ENCODE measurements at places on chromosomes 3 and 15.

DNA sequence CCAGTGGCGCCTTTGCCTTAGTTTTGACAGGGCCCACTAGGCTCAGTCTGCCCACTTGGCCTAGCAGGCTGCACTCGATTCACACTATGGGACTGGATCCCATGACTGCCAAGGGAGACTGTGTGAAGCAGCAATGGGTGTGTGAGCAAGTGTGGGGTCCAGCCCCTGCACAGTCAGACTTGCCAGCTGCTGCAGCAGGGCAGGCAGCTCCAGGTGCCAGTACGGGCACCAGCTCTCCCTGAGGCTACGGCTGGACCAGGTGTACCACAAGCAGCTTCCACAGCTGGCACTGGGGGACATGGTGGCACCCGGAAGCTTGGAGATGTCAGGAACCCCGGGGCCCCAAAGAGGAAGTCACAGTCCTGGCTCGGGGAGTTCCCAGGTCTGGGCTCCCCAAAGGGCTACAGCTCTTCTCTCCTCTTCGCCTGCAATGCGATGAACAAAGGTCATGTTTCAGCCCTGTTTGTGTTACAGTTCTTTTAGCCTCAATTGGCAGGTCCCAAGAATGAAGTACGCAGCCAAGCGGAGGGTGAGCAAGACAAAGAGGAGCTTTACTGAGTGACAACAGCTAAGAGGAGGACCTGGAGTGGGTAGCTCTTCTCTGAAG is 67.1 kb downstream of the PIK3CB start:
- DNase-seq = no peak

GRCh38 chr3:4776399-4776979 is 202.7 kb upstream of the BHLHE40 start:
- DNase-seq = no peak

- no peak for DNase-seq
These were observed 2.2 kb downstream of the SMAD6 start for GRCh38 chr15:66704019-66704802.

GRCh38 chr15:20376872-20377271 is 164.7 kb downstream of the GOLGA6L6 start:
- no peak for DNase-seq

GRCh38 chr3:108879915-108880314 is 57.3 kb downstream of the TRAT1 start:
- no peak for DNase-seq

DNA sequence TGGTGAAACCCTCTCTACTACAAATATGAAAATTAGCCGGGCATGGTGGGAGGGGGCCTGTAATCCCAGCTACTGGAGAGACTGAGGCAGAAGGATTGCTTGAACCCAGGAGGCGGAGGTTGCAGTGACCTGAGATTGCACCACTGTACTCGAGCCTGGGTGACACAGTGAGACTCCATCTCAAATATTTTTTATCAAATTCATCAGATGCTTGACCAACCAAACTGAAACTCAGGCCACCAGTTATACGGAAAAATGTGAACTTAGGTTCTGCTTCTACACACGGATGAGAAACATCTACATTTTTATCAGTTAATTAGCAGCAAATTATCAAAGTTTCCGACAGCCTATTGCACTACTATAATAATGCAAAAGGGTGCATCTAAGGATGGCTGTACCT is 4.8 kb downstream of the ARF4 start:
- no peak for DNase-seq

DNA sequence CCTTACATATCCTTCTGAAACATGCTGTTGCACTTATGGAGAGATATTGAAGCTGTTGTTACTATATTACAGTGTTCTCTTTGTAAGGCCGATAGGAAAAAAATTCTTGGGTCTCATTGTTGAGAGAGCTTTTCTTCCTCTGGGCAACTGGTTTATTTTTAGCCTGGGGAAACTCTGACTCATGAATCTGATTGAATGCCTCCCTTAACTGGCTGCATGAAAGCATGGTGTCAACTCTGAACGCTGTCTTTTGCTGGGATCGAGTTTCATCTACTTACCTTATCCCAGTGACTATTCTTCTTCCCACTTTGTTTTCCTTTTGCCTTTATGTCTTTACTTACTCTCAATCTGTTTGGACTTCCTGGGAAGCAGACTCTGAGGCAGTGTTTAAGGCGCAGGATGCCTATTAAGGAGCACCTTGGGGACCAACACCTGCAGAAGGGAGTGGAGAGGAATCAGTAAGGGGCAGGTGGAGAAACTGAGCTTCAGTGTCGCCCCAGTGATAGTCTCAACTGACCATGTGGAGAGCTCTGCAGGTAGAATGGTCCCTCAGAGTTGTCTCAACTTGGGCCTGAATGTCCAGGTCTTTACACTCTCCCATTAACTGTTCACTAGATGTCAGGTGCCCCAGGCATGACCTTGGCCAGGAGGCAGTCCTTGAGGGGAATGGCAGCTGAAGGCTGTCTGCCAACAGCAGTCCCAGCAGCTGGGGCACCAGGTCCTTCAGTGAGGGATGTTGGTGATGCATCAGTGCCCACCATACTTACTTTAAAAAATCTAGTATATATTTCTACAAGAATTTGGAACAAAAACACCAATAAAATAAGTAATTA is 88.9 kb upstream of the CCNL1 start:
- DNase-seq = no peak

DNA sequence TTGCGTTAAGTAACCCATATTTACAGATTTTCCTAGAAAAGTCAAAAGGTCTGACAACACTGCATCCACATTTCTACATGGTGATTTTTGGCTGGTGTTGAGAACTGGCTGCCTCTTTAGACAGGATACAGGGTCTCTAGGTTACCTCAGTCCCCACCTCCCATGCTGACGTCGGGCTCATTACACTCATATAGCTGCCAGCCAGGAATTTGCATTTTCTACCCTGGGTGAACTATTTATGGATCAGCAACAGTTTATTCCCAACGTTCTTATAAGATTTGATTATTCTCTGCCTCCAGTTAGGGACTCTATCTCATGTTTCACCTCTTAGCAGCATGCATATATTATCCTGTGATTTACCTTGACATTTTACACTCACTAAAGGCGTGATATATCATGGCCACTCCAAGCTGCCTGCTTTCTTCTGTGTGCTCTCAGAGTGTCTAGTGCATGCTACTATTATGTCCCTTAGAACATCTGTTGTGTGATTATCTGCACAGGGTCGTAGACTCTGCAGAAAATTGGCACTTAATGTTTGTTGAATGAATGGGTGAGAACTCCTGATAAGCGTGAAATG is 49.0 kb downstream of the CLDN11 start:
- no peak for DNase-seq

- DNase-seq = no peak
These were observed 41.7 kb downstream of the GPR176 start for GRCh38 chr15:39878406-39878785.

GRCh38 chr3:15041950-15042349 is 23.2 kb downstream of the MRPS25 start:
- DNase-seq = no peak

GRCh38 chr3:78912687-78913086 is 855.1 kb downstream of the ROBO1 start:
- DNase-seq = no peak

DNA sequence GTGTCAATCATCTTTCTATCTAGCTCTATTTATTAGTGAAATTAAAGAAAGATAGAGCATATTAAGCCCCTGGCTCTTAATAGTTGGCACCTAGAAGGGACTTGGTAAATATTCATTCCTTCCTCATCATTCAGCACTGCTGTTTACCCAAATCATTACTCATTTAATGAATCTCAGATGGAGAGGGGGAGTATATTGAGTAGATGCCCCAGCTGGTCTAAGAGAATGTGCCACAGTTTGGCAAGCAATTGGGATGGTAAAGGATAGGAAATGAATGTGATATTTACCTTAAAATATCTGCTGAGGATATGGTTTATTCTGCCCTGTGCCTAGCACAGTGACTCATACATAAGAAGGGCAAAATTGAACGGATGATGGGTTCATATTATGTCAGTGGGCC is 6.0 kb downstream of the IL1RAP start:
- DNase-seq = no peak

GRCh38 chr15:68798346-68799094 is 22.2 kb downstream of the ANP32A start:
- no peak for DNase-seq

GRCh38 chr3:84974347-84974746 is 15.6 kb downstream of the CADM2 start:
- no peak for DNase-seq

DNA sequence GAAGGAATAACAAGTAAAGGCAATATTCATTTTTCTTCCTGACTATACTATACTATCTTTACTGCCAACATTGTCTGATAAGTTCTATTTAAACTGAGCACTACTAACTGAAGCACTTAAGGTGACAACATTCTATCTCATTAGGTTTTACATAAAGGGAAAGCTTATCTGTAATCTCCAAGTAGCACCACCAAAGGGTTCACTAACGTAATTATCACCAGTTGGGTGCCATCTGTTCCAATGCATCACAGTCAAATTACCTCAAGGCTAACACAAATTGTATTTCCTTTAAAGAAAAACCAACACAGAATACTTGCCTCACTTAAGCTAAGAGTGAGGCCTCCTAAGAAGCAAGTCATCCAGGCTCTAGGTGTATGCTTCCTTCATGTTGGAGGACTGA is 453.8 kb downstream of the RAP2B start:
- no peak for DNase-seq

GRCh38 chr3:151204530-151205402 is 1.8 kb upstream of the GPR171 start:
- no peak for DNase-seq

DNA sequence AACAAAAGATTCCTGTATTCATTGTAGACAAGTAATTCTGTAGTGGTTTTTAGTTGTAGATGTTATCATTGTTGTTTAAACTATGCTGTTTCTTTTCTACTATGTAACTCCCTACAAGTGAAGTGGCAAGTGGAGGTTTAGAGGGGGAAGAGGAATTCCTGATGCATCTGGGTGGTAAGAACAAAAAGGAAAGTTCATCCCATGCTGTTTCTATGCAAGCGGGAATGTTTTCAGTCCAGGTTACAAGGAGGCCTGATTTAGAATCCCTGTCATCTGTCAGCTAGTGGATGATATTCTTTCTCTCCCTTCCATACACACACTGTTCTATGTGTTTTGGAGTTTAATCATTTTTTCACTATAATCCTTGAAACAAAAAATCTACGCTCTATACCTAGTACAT is 67.4 kb downstream of the IMPG2 start:
- DNase-seq = no peak

GRCh38 chr3:33940149-33940548 is 141.7 kb downstream of the PDCD6IP start:
- DNase-seq = no peak

DNA sequence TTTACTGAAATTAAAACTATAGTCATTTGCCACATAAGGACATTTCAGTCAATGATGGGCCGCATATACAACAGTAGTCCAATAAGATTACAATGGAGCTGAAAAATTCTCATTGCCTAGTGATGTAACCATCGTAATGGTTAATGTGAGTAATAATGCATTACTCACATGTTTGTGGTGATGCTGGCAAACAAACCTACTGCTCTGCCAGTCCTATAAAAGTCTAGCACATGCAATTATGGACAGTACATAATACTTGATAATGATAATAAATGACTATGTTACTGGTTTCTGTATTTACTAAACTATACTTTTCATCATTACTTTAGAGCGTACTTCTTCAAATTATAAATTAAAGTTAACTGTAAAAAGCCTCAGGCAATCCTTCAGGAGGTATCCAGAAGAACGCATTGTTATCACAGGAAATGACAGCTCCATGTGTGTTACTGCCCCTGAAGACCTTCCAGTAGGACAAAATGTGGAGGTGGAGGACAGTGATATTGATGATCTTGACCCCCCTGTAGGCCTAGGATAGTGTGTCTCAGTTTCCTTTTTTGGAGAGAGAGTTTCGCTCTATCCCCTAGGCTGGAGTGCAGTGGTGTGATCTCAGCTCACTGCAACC is 102.7 kb downstream of the ATP1B3 start:
- no peak for DNase-seq

GRCh38 chr15:83046558-83047127 is 20.4 kb downstream of the BTBD1 start:
- no peak for DNase-seq

DNA sequence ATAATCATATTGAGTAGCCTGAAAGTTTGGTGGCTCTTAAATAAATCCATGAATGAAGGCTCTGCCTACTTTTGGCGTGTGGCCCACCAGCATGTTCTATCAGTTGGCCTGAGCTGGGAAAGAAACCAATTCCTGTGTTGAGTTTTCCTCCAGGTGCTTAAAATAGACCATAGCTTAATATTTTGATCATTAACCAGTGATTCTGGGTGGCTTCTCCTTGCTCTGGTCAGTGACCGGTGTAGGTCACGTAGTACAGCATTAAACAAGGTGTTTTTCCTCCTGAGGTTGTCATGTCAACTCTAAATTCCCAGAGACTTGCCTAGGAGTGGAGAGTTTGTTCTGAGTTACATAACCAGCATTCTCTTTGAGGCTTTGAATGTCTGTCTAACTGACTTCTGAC is 1.3 kb downstream of the HHLA2 start:
- no peak for DNase-seq

- DNase-seq = no peak
These were observed 32.1 kb downstream of the KIF7 start for GRCh38 chr15:89623165-89623564.

DNA sequence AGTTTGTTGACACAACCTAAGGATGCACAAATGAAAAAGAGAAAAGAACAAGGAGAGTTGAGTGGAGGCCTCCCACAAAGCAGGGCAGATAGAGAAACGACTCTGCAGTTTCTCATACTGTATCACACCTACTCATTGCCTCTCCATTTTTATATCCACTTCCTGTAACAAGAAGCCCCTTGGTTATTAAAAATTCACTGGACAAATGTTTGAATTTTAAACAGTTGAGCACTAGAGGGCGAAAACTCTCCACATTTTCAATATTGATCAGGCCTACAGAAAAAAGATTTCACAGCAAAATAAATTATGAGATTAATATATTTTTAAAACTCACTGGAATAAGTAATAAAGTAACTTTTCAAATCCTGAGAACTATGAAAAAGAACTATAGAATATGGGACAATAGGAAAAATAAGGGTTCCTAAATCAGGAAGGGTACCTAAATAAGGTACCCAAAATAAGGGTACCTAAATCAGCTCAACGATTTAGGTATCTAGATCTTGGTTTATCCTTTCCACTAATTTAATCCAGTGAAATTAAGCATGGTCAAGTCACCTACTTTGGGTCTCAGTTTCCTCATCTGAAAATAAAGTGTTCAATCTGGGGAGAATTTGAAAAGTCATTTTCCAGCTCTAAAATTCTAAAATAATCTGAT is 47.0 kb upstream of the PPIB start:
- DNase-seq = no peak

DNA sequence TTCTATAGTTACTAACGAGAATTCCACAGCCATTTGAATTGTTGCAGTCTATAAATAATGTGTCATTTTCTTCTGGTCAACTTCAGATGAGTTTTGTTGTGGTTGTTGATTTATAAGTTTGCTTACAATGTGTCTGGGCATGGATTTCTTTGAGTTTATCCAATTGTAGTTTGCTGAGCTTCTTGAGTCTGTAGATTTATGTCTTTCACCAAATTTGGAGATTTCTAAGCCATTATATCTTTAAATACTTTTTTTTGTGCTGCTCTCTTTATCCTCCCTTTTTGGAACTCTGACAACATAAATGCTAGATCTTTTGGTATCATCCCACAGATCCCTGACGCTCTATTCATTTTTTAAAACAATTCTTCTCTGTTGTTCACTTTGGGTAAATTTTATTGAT is 63.2 kb upstream of the NDUFB4 start:
- no peak for DNase-seq

All from activated T-helper 1 cell treated with anti-CD3 and anti-CD28 coated beads, Interleukin-12 subunit alpha, Interleukin-12 subunit beta, Interleukin-2, Interleukin-4 antibody, amounts not matched to agents 30 ng/mL and 10 ng/mL and 1 ng/mL, durations not matched to agents 14 hours and 24 hours and 36 hours (primary cell).